ENCODE measurements at places on chromosomes 13 and 19.

DNA sequence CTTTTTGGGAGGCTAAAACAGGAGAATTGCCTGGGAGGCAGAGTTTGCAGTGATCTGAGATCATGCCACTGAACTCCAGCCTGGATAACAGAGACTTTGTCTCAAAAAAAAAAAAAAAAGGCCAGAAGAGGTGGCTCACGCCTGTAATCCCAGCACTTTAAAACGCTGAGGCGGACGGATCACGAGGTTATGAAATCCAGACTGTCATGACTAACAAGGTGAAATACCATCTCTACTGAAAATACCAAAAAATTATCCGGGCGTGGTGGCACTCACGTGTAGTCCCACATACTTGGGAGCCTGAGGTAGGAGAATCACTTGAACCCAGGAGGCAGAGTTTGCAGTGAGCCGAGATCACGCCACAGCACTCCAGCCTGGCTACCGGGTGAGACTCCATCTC is 39.9 kb downstream of the ZNF611 start:
- DNase-seq: no peak

- DNase-seq: no peak
Observed at GRCh38 chr13:37319031-37319443, 213.6 kb upstream of the CSNK1A1L start.

DNA sequence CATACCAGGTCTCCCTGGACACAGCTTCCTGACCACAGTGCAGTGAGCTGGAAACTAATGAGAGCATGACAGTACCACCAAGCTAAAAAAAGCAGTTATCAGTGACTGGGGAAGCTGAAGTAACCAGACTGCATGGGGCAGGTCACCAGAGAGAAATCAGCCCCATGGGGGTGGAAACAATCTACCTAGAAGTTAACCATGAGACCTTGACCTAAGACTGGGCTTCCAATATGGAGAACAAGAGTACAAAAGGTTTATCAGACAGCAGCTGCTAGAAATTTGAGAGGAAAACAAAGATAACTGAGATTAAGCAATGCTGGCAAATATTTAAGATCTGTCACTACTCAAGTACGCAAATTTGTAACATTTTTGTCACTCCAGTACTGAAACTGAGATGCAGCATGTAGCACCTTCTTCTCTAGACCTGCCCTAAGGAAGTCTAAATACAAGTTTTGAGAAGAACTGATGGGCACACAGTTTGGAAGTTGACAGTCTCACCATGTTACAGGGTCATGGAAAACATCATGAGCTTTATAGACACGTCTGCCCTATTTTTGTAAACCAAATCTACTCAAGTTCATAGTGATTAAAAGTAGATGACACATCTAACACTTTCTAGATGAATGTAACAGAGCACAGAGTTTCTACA is 2641.8 kb upstream of the PCDH20 start:
- DNase-seq: no peak

DNA sequence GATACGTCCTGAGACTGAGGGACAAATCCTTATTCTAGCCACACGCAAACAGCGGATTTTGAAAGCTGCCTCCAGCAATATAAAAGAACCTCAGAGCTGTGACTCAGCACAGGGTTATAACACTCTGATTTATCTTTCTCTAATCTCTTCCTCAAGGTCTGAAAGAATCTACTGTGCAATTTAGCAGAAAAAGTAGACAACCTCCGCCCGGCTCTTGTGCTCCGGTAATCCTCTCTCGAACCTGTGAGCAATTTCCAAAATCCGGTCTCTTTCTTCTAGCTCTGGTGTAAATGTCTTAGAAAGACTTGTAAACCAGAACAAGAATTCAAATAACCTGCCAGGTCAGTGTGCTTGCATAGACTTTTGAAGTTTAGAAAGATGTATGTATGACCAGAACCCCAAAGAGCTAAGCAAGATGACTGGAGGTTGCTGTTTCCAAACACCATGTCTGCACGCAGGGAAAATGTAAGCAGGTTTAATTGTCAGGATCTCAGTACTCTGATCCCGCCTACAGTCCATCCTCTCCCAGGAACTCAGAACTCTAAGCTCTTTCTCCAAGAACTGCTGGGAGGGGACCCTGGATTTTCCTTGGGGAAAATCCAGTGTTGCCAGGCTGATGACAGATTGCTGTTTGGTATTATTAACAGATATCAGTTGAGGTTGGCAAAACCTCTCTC is 338.1 kb downstream of the RFC3 start:
- DNase-seq: no peak

- no peak for DNase-seq
Observed at GRCh38 chr19:18425515-18426415, 6.6 kb downstream of the SSBP4 start.

DNA sequence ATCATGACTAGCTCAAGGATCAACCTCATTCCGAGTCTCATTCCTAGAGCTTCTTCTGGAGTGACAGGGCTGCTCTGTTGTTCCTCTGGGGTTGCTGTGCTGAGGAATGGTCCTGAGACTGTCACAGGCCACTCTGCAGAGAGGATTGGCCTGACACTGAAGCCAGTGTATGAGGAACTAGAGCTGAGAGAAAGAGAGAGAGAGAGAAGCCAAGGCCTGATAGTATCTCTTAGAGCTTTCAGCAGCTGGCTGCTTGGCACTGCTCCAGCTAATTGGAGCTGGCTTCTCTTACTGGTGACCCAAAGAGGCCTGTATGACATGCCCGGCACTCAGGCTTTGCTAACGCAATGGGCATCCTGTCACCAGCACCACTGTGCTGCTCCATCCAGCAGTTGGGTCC is 73.4 kb upstream of the FLT1 start:
- no peak for DNase-seq

- DNase-seq: no peak
Observed at GRCh38 chr19:35379992-35380391, 9.1 kb downstream of the GPR42 start.

DNA sequence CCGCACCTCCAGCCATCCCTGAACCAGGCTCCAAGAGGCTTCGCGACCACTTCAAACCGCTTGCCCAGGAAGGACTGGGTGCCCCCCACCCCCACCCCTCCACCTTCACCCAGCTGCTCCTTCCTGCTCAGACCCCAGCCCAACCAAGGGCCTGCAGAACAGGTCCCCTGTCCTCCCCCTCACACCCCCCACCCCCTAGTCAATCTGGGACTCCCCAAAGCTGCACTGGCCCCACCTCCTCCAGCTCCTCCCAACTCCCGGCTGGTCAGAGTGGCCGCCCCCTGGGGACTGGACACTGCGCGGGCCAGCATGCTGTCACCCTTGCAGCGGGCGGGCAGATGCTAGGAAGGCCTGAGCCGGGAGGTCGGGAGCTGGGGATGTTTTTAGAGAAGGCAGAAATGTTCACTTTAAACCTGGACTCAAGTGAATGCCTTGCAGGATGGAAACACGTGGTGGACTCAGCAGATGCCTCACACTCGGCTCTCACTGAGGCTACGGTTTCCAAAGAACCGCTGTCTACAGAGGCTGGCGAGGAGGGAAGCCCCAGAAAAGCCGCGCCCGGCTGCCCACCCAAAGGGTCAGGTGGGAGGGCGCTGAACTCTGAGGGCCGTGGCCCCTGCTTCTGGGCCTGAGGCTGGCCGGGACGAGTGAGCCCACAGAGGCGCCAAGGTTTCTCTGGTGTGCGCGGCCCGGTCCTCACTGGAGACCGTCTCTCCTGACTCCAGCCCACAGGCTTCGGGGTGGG is 8.0 kb downstream of the RPL36 start:
- no peak for DNase-seq

- DNase-seq: no peak
Observed at GRCh38 chr19:4870025-4870700, 2.7 kb upstream of the PLIN3 start.

GRCh38 chr19:44590245-44591059 is 22.9 kb upstream of the IGSF23 start:
- no peak for DNase-seq

DNA sequence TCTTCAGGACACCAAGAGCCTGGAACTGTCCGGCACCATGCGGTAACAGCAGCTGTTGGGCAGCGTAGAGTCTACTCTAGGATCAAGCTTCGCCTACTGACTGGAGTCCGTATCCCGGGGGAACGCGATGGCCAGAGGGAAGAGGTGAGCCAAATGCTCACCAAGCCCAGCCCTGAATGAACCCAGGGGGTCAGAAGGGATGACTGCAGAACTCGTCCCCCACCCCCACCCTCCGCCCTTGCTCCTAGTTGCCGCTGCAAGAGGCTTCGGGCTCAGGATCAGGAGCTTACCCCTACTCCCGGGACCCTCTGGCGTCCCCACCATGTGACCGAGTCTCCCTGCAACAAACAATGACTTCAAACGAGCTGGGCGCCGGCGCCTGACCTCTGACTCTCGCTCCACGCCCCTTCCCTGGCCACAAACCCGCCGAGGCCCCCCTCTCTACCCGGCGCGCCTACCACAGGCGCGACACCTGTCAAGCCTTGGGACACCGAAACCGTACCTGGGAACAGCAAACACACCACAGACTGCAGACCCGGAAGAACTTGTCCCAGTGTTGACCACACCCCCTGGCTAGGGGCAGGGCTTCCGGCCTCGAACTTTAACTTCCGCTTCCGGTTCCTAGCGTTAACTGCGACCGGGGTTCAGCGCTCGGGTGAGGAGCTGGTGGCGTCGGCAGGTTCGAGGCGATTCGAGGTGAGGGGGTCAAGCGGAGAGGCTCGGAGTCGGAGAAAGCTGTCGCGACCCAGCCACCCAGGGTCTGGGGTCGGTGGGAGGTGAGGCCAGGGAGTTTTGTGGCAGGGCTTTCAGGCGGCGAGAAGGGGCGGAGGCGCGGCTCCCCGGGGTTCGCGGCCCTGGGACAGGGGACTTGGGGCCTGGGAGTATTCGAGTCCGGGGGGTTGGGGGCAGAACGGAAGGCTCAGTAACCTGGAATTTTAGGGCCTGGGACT is at the start of gene UBL5:
TSS of gene UBL5 (plus strand) at position 630 of the 950 bp plus-strand sequence. CDS start 420 bp downstream, outside the sequence.
- peak; percentile 93 for DNase-seq

DNA sequence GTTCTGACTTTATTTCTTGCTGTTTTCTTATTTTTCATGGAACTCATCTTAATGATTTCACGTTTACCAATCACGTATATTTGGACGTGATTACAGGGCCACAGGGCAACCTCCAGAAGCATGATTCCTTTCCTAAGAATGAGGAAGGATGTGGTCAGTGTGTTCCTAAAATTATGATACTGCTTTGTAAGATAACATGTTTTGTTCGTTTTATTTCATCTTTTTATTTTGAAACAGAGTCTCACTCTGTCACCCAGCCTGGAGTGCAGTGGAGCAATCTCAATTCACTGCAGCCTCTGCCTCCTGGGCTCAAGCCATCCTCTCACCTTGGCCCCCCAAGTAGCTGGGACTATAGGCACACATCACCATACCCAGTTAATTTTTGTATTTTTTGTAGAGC is 24.8 kb upstream of the LAIR1 start:
- DNase-seq: no peak

DNA sequence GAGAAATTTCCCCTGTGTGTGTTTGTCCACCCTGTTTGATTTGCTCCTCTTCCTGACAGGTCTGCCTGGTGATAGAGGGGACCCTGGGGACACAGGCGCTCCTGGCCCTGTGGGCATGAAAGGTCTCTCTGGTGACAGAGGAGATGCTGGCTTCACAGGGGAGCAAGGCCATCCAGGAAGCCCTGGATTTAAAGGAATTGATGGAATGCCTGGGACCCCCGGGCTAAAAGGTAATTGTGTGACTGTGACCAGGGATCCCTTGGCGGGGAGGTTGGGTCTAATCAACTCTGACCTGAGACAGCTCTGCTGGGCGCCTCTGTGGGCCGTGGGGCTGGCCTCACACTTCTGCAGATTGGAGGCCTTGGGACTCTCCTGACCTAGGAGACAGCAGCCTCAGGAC is 81.4 kb downstream of the RAB20 start:
- no peak for DNase-seq

- peak; percentile 26 for DNase-seq
Observed at GRCh38 chr19:45179072-45179891, 698 bp downstream of the BLOC1S3 start.

GRCh38 chr13:75705908-75706307 is 69.8 kb downstream of the LMO7 start:
- DNase-seq: no peak

DNA sequence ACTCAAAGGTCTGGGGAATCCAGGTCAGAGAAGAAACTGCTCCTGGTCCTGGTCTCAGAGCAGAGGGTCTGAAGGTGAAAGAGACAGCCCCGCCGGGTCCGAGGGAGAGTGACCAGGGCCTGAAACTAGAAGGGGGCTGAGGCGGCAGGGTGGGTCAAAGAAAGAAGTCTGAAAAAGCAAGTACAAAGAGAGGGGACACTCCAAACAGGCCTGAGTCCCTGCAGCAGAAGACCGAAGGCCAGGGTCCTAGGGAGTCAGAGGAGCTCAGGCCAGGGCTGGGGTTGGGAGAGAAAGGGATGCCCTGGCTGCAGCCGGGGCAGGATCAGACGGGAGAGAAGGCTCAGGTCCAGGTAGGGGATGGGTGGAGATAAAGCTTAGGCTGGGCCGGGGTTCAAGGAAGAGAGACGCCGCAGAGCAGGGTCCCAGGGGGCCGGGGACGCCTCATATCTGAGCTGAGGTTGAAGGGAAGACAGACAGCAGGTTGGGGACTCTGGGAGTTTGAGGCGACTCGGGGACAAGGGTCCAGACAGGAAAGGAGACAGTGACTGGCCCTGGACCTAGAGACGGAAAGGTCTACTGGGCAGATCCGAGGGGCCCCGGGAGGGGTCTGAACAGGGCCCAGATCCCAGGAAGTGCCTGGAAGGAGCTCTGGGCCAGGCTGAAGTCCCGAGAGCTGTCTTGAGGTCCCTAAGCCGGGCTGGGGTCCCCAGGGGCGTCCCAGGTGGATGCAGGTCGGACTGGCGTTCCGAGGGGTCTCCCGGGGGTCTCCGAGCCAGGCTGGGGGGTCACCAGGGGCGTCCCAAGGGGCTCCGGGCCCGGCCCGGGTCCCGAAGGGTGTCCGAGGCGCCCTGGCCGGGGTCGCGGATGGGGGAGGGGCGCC is 795 bp downstream of the MLLT1 start:
- no peak for DNase-seq

GRCh38 chr19:13089139-13089856 is 13.4 kb downstream of the LYL1 start:
- DNase-seq: peak; percentile 21

- no peak for DNase-seq
Observed at GRCh38 chr13:58843071-58843470, 1211.5 kb downstream of the PCDH17 start.

GRCh38 chr13:77219401-77219800 is 107.5 kb downstream of the MYCBP2 start:
- DNase-seq: no peak

GRCh38 chr19:33674626-33675367 is 53.0 kb downstream of the CHST8 start:
- DNase-seq: no peak

DNA sequence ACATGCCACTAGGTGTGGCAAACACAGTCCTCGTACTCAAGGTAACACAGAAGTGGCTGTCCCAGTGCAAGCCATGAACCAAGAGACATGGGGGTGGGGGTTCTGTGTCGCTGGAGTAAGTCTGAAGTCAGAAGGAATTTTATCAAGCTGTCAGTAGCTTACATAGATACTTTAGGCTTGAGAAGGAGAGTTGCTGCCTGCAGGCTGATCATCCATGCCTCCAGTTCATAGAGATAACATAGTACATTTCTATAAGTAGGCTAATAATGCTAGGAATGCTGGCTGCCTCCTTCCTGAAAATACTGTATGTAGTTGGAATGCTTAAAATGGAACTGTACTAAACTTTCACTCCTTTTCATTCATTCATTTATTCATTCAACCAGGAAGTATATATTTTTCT is 70.1 kb downstream of the CAB39L start:
- no peak for DNase-seq
